Left ventricle myocardium superior (tissue), 1 donor: ENCODE measurements at places on chromosomes 5 and 9. TPM values are rescaled to one million over a fixed set of nuclear protein-coding genes. Genes with fewer than 3 reads are reported as not detected.

- no peak for DNase-seq
These were observed 94.7 kb downstream of the KLHL3 start for GRCh38 chr5:137641148-137641547.

GRCh38 chr5:75701856-75702255, 15.4 kb downstream of the POC5 start:
- no peak for DNase-seq

GRCh38 chr5:68894673-68895072, 199.1 kb upstream of the SLC30A5 start:
- no peak for DNase-seq

GRCh38 chr9:123637945-123638634, 282.1 kb downstream of the CRB2 start:
- no peak for DNase-seq

DNA sequence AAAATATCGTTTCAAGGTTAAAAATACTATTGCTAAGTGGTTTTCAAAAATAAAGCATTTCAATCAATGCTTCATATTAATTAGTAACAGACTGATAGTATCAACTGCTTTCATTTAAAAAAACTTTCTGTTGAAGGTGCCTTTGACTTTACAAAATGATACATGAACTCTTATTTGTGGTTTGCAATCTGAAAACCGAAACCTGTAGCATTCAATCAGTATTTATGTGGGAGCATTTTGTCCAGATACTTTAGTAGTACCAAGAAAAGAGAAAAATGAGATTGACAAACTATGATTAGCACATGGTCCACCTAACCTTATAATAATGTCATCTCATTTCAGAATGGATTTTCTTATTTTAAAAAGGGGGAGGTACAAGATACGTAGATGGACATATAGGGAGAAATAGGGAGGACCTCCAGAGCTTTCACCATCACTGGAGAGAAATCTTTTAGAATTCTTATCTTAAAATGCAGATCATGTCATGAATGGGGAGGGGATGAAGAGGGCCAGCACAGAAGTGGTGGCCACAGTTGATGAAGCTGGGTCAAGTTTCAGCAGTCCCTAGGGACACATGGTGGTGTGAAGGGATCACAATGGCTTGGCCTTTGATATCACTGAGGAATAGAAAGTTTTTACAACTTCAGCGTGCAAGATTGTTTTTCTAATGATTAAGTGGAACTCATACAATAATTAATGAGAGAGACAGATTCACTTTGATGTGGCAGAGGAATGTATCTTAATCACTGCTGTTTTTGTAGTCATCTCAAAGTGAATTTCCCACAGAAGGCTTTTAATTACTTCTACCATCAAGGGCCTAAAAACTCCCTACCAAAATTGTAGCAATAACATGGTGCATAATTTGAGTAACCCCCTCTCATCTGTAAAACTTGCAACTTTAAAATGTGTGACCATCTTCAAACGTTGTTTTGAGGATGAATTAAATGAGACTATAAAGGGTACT, 322.3 kb upstream of the EDIL3 start:
- DNase-seq = no peak

DNA sequence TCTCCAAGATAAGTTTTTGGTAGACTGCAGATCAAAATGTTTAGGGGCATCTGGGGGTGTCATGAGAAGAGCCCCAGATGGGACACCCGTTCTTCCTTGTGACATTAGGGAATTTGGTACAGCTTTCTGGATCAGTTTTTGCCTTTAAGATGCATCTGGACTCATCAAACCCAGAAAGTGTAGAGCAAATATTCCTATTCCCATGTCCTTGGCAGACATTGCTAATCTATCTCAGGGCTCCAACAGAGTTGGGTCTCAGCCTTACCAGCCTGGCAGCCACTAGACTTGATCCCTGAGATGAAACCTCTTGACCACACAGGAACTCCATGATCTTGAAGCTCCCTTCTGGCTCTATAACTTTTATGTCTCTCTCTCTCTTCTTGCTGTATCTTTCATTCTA, 35.6 kb downstream of the ERGIC1 start:
- DNase-seq = no peak

DNA sequence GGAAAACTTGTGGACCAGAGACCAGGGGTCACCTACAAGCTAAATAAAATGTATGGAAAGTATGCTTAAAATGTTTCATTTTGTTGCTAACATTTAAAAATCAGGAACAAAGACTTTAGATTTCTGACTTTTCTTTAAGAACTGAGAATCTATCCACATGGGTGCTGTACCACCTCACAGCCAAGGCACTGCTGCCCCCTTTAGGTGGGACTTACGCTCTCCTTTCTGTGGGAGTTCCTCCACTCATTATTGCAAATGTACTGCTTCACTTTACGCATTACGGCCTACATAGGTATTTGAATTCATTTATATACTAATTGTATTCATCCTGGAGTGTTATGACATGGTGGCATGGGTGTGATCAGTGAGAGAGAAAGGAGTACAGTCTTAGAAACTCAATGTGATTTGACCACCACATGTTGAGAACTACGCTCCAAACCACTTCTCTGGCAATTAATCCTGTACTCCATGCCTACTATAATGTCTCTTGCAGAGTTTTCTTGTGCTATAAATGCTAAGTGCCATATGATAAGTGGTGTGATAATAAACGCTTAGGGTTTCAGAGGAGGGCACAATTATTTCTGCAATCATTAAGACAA, 24.7 kb upstream of the CETN3 start:
- peak; percentile 46 for DNase-seq

DNA sequence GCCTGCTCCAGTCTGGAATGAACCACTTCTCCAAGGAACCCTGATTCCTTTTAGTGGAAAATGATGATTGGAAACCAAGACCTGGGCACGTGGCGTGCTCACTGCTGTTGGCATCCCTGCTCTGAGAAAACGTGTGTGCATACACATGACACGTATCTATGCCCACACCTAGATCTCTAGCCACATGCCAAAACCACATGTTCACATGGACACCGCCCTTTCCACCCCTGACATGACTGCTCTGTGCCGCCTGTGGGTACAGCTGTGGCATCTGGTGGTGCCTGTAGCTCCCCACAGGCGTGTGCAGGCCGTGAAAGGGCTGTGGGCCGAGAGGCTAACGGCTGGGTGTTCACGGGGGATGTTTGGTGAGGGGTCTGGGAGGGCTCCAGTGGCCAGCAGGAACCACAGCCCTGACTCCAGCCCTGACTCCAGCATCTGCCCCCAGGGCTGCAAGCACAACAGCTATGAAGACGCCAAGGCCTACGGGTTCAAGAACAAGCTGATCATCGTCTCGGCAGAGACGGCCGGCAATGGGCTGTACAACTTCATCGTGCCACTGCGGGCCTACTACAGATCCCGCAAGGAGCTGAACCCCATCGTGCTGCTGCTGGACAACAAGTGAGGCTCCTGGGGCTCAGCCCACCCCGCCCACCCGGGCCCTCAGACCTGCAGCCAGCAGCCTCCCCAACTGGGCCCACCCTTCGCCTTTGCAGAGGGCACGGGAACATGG, 75.1 kb downstream of the KCNT1 start:
- no peak for DNase-seq

DNA sequence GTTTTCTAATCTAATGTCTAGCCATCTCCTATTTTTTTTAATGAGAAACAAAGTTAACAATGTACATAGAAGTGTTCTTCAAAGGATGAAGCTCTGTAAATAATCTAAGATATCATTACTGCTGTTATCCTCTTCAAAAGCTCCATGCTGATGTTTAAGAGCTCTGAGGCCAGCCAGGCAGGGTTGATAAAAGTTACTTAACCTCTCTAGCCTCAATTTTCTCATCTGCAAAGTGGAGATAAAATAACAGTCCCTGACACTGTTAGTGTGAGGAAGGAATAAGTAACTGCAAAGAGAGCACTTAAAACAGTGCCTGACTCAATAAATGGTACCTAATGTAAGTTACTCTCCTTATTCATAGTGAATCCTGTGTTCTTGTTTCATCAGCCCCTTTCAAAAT, 60.1 kb downstream of the LHFPL2 start:
- DNase-seq = no peak

DNA sequence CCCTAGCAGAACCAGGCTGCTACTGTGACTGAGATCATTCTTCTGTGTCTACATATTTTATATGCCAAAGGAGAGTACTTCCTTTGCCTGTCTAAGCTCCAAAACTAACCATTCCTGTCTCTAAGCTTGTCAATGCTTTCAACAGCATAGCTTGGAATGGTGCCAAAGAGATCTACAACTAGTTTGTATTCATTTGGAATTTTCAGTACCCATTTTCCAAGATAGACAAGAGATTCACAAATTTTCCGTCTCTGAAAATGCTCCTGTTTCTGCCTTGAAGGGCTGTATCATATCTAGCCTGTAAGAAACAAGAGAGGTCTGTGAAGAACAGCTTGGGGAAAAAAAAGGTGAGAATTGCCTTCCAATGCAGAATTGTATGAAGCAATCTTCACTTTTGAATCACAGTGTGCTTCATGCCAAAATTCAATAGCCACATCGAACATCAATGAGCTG, 334.4 kb upstream of the ACTBL2 start:
- no peak for DNase-seq

DNA sequence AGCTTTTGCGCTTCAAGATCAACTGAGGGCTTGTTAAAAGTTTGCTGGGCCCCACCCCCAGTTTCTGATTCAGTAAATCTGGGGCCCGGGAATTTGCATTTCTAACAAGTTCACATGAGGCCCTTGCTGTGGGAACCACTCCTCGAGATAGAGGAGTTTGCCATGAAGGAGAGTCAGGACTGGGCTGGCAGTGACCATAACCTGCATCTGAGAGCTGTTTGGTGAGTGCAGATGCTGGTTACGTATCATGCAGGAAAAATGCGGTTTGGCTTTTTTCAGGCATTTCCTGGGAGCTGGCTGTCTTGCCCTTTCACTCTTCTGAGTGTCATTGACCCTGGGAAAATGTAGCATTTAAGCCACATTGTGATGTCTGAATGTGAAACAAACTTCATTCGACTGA, 9.4 kb upstream of the ANGPTL2 start:
- DNase-seq = no peak

DNA sequence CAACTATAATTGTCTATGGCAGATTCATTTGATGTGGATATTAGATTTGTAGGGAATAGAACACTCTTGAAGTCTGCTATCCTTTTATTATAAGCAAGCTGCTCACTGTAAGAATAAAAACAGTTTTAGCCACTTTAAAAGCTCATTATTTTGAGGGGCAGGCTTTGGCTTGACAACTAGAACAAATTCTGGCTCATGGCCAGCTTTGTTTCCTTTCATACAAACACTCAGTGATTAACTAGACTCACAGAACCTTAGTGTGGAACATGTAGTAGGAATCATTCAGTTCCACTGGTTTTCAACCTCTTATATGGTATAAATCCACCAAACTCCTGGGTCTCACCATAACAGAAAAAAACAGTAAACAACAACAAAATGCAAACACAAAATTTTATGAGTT, 27.4 kb upstream of the CEP120 start:
- no peak for DNase-seq

DNA sequence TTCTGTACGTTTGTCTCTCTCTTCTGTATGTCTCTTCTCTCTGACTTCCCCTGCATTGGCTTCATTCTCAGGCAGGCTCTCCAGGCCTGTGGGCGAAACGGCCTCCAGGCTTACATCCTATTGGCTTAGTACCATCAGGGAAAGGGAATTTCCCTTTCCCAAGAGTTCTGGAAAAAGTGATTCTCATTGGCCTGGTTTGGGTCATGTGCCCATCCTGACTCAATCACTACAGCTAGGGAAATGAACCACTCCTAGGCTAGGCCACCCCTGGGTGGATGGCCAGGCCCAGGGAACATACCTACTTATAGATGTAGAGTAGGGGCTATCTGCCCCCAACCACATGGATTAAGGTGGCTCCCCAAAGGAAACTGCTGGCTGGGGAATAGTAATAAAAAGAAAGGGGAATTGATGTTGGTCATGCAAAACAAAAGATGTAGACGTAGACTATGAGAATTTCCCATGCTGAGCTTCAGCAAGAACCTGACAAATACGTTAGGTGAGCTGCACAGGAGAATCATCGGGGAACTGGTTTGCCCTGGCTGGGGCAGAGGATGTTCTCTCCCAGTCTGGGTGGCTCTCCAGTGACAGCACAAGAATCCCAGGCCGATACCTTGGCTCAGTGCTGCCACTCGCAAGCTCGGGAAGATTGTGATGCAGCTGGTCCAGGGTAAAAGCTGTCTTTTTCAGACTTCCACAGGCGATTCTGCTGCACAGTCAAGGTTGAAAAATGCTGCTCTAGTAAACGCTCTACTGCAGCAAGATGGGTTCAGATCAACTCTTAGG, 3.7 kb upstream of the EGR1 start:
- DNase-seq = peak; percentile 44

DNA sequence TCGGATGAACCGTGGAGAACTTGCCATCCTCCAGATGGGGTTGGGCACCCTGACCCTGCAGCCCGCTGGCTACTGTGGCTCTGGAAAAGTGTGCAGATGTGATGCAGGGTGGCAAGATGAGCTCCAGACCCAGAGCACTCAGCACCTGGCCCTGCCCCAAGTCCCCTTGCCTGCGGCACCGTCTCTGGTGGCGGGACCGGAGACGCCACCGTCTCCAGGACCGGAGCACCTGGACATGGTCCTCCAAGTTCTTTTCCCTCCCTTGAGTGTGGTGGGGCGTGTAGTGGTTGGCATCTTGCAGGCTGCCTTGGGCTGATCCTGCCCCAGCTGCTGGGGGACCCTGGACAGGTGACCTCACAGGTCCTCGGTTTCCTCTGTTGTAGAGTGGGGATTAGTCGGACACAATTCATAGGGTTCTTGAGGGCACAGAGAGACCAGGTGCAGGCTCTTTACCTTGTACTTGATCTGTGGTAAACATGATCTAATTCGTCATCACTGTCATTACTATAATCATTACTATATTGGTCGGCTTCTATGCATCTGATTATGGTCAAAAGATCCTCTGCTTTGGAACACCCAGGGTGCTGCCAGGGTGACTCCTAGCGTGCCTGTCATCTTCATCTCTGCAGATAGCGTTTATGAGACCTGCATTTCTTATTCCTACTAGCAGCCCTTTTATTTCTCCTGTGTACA, 83.5 kb downstream of the COL5A1 start:
- no peak for DNase-seq

- DNase-seq = no peak
These were observed 5.1 kb upstream of the POU5F2 start for GRCh38 chr5:93746406-93747056.

DNA sequence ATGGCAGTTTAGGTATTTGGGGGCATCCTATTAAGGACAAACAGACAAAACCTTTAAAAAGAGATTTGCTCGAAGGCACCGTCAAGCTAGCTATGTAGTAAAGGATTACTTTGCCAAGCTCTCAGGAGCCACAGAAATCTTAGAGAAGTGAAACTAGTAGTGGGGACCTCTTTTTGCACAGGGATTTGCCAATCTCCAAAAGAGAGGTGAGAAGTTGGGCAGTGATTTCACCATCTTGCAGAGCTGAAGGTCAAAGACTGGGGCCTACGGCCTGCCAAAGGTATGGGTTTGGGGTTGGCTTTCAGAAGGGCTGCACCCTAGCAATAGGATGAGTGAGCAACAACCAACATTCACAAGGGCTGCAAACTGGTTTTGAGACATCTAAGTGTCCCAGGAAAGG, 1.6 kb upstream of the FCN1 start:
- DNase-seq = no peak

GRCh38 chr5:157748760-157749461, 5.4 kb downstream of the LSM11 start:
- DNase-seq = no peak

The ANKRD34B gene
- not detected for total RNA-seq

The FGF10 gene
- total RNA-seq = 0.59 TPM

The GPX8 gene
- 4.6 TPM for total RNA-seq

The N4BP3 gene
- total RNA-seq = 2.7 TPM

The PCDHB11 gene
- 0.74 TPM for total RNA-seq
